ENCODE measurements at places on chromosomes 2 and 18.
A peak's percentile ranks its signal among the peaks of the same experiment; 100 is the strongest.

DNA sequence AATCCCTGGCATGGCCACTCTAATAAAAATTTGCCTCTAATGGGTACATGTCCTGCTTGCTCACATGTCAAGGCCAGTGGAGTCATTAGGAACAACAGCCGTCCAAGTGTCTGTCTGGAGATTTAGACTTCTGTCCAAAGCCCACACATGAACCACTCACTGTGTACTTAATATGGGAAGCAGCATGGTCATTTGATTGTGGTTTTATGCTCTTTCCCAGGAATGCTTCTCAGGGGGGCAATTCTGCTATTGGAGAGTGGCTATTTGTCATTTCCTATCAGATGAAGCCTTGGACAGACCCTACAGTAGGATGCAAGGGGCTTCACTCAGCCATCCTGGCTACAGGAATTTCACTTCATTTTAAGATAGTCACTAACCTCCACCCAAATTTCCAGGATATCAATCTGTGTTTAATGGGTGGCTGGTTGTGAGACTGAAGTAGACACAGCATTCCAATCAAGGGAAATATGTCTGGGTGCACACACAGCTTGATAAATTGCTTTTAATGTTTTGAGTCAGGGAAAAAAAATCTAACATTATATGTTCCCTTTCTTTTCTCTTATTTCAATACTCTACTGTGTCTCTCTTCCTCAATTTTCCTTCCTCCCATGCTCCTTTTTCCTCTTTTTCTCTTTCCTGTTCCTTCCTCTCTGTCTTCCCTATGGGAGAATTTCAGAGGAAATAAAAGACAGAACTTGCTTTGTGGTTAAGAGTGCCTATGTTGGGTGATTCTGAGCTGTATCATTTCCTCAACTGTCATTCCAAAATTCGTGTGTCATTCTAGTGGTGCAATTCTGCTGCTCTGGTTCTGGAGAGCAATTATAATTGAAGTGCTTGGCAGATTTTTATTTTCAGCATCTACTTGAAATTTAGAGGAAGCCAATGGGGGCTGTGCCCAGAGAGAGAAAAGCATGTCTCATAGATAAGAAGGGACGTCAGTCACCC lies 320.1 kb downstream of the OSR1 start:
- no peak for DNase-seq

GRCh38 chr2:237296756-237297155 lies 117.2 kb downstream of the COL6A3 start:
- no peak for DNase-seq

GRCh38 chr2:128260239-128261138 lies 58.2 kb downstream of the HS6ST1 start:
- DNase-seq, result peak; percentile 69

- no peak for DNase-seq
These were observed 6.4 kb downstream of the IL1RL1 start for GRCh38 chr2:102317715-102318114.

- DNase-seq, result no peak
These were observed 5.0 kb downstream of the MGAT5 start for GRCh38 chr2:134258684-134259388.

DNA sequence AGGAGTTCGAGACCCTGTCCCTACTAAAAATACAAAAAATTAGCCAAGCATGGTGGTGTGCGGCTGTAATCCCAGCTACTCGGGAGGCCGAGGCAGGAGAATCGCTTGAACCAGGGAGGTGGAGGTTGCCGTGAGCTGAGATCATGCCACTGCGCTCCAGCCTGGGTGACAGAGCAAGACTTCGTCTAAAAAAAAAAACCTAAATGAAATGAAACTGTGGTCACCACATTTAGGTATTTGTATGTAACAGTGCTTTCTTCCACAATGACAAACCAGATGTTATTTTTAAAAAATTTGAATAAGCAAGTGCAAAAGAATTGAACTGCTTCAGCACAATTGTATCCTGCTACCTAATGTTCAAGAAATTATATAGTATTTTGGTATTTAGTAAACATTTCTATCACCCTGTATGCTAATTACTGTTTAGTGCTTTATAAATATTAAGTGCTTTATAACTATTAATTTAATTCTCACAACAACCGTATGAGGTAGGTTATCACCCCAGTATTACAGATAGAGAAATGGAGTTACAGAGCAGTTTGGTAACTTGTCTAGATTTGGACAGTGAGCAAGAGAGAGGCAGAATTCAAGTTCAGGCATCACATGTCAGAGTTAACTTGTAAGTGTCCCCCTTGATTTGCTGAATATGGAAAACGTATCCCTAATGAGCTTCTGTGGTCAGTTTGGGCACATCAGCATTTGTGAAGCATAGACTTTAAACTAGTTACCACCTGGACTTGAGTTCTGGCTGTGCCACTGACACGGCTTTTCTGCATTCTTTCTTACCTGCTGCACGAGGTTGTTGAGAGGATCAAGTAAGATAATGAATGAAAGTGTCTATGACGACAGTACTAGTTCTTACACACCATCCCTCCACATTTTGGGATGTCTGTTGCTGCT lies 14.4 kb downstream of the PHLPP1 start:
- no peak for DNase-seq

GRCh38 chr2:234290671-234291070 lies 206.2 kb downstream of the ARL4C start:
- DNase-seq, result no peak

GRCh38 chr2:143029141-143029540 lies 100.1 kb upstream of the ARHGAP15 start:
- no peak for DNase-seq

DNA sequence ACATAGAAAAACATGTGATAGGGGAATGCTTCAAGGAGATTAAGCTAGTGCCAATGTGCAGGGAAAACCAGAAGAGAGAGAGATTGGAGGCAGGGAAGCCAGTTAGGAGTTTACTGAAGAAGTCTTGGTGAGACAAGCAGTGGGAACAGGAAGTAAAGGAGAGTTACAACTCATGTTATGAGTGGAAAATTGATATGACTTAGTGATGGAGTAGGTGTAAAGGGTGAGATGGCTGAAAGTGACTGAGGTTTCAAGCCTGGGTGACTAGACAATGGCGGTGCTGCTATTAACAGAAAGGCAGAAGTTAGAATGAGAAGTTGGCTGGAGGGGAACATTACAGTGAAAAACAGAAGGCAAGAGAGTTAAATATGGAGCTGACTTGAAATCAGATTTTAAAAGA lies 16.5 kb downstream of the DOK1 start:
- DNase-seq, result no peak

DNA sequence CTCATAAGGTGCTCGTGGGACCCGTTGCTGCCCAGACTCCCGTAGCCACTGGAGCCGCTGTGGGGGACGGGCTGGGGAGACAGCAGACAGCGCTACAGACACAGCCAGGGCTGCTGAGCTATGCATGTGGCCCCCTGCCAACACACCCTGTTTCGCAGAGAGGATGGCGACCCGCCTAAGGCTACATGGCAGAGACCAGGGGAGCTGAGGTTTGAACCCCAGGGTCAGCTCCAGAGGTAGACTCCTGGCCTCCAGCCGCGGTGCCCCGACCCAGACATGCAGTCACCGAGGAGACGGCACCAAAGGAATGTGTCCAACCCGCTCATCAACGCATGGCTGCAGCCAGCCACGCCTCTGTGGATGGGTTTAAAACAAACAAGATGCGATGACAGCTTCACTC lies 21.0 kb upstream of the HES6 start:
- no peak for DNase-seq

DNA sequence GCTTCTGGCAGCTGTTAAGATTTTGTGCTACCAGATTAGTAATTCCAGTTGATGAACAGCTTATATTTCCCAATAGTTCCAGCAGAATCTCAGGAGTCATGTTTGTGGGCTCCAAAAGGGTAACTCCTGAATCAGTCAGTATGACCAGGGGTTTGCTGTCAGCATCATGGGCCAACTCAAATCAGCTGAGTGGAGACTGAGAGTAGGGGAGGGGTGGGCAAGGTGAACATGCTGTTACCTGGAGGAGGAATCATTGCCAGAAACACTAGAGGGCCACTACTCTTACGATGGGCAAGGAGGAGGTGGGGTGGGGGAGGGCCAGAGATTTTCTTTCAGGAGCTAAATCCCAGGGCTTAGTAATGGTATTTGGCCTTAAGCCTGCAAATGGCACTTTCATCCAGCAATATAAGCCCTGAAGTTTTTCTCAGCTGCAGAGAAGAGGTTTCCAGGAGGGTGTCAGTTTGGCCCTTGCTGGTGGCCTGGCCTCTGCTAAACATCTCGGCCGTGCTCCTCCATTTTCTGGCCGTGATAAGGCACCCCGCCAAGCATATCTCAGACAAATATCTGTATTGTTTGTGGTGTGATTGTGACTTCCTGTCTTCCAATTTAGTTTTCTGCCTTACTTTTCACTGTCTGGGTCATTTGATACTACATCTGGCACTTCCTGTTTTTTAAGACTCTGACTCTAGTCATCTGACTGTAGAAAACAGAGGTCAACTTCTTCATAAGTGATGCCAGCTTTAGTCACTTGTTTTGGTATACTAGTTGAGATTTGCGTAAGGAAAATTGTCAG lies 120.5 kb upstream of the CXCR4 start:
- no peak for DNase-seq

DNA sequence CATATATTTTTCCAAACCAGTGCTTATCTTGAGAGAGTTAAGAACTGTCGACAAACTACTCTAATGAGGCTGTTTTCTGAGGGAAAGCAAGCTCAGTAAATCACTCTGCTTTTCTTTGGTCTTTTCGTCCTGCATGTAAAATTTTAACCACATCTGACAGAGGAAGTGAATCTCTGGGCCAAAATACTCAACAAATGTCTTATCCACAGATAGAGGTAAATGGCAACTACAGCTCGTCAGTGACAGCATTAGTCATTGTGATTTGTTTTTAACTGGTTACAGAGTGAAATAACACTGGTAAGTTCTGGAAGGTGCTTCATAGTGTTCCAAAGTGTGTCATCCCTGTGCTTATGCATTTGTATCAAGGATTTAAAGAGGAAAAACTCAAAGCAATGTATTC lies 82.6 kb upstream of the SLC8A1 start:
- DNase-seq, result no peak
